ENCODE measurements at places on chromosomes 7 and 10. TPM values are rescaled to one million over a fixed set of nuclear protein-coding genes. Genes with fewer than 3 reads are reported as not detected.

DNA sequence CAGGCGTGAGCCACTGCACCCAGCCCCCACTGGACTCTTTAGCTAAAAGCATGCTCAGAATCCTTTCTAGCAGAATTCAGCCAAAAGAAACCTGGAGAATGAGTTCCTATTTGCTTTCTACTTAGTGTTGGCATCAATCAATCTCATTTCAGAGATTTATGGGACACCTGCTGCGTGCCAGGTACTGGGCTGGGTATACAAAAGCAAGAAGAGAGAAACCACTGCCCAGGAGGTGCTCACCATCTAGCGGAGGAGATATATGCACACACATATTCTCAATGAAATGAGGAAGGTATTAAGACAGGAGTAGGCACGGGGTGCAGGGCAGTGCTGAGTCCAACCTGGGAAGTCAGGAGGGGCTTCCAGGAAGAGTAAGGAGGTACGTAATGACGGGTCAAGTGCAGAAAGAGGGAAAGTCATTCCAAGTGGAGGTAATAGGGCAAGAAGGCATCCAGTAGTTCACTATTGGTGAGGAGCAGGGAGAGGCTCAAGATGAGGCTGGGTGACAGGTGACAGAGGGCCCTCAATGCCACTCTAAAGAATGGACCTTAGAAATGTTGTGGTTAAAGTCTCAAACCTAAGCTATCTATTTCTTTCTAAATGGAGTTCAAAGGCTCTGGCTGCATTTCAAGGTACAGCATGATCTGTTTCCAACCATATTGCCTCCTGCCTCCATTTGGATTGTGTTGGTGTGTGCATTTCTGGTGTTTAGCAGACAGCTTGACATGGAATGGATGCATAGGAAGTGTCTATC is 22.1 kb downstream of the ABLIM1 start:
- H3K27ac ChIP-seq = peak overlapping the region; percentile 88
- no peak overlapping the region for H3K4me3 ChIP-seq
- H3K4me1 ChIP-seq = peaks cover 50% of the 10 kb centered on the region
- H3K36me3 ChIP-seq = no peaks in the 10 kb centered on the region

- H3K27ac ChIP-seq = no peak overlapping the region
- H3K36me3 ChIP-seq = peaks cover 4% of the 10 kb centered on the region
- peaks cover 3% of the 10 kb centered on the region for H3K27me3 ChIP-seq
Observed at GRCh38 chr10:12972146-12972545, 29.4 kb downstream of the CCDC3 start.

GRCh38 chr7:25940086-25940906 is 211.7 kb upstream of the NFE2L3 start:
- peak overlapping the region; percentile 35 for H3K4me3 ChIP-seq
- H3K27ac ChIP-seq = peak overlapping the region; percentile 50
- H3K4me1 ChIP-seq = peaks cover 16% of the 10 kb centered on the region
- no peaks in the 10 kb centered on the region for H3K36me3 ChIP-seq
- H3K27me3 ChIP-seq = no peaks in the 10 kb centered on the region

The NRP1 gene
- 20.4 TPM for total RNA-seq

The ORAI2 gene
- 23.1 TPM for total RNA-seq

The ASB10 gene
- not detected for total RNA-seq

All from type B pancreatic cell (in vitro differentiated cells).